Left ventricle myocardium inferior (tissue), 1 donor: ENCODE measurements at places on chromosomes 6 and 20. TPM values are rescaled to one million over a fixed set of nuclear protein-coding genes. Genes with fewer than 3 reads are reported as not detected.

- DNase-seq: no peak
Measured at GRCh38 chr6:22737331-22737730, 168.0 kb downstream of the HDGFL1 start.

Gene SCRT2
- total RNA-seq: not detected

GRCh38 chr6:15260099-15260821, 14.4 kb downstream of the JARID2 start:
- no peak for DNase-seq

GRCh38 chr6:166253281-166253681, 54.9 kb downstream of the PRR18 start:
- DNase-seq: peak; percentile 30

Gene RBM24
- total RNA-seq: 189 TPM

GRCh38 chr6:40794586-40794985, 207.4 kb upstream of the LRFN2 start:
- no peak for DNase-seq

DNA sequence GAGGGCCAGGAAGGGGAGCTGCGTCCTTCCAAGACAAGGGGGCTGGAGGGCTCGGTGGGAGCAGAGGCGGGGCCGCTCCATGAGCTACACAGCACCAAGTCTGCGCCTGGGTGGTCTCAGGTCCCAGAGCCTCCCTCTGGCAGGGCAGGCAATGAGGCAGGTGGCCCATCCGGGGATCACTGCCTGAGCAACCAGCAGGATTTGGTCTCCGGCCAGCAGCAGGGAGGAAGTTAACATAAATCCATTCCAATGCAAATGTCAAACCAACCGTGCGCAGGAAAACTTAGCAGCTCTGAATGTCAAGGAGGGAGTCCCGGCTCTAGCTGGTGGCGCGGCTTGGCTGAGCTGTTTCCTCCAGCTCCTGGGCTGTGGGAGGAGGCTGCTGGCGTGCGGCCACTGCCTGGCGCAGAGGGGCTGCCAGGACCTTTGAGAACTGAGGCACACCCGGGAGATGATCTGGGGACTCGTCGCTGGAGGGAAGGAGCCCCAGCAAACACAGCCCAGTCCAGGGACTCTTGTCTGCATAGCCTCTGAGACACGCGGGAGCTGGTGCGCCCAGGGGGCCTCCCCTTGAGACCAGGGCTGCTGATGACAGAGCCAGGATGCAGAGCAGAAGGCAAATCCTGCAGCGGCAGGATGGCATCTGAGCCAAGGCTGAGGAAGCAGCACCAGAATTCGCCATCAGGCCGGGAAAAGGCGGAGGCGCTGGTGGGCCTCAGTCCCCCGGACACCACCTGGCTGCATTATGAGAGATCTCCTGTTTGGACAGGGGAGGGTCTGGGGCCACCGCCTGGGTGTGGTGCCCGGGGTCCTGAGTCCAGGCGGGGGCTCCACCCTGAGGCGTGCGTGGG, 33.1 kb upstream of the CHRNA4 start:
- DNase-seq: no peak

- DNase-seq: no peak
Measured at GRCh38 chr6:18586133-18586532, 199.0 kb downstream of the RNF144B start.

Gene POU5F1
- 0.69 TPM for total RNA-seq

Gene PRSS16
- 0.49 TPM for total RNA-seq

DNA sequence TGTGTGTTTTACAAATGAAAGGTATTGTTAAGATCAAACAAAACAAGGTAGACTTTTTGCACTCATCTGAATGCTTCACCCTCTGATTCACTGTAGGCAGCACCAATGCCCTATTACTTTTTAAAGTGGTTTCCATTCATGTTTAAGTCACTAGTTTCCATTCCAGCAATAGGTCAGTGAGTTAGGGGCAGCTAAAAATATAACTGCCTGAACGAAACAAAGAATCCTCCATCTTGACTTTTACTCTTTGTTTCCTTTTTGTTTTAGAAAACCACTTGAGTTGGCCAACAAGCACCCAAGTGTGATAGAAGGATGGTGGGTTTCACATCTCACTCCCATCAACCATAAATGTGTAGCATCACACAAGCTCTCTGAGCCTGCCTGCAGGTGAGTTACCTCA, 25.5 kb downstream of the CLIC5 start:
- no peak for DNase-seq

DNA sequence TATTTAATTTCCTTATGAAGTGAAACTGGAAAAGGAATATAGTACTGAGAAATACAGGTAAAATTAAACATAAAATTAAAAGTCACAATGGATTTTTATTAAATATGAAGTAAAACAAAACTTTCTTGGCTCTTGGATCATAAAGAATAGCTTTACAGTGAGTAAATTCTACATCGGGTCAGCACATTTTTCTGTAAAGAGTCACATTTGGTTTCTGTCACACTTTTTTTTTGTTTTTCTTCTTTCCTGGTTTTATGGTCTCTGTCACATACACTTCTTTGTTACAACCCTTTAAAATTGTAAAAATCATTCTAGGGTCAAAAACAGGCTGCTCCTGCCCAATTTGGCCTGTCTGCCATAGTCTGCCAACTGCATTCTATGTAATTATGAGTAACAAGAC, 254.4 kb upstream of the POU3F2 start:
- no peak for DNase-seq

DNA sequence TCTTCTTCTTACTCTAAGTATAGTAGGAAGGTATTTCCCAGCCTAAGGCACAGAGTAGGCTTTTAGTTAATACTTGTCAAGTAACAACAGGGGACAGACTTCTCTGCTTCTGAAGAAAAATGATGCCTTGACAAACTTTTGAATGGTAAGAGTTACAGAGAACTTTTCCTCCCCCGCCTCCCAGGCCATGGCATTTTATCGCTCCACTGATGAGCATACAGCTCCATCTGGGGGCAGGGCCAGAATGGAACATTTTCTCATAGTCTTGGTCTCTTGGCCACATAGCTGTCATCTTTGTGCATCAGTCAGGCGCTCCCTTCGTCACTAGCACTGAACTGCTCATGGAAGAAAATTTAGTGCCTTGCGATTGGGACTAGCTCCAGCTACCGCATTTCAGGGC, 1066.8 kb upstream of the CITED2 start:
- peak; percentile 46 for DNase-seq

DNA sequence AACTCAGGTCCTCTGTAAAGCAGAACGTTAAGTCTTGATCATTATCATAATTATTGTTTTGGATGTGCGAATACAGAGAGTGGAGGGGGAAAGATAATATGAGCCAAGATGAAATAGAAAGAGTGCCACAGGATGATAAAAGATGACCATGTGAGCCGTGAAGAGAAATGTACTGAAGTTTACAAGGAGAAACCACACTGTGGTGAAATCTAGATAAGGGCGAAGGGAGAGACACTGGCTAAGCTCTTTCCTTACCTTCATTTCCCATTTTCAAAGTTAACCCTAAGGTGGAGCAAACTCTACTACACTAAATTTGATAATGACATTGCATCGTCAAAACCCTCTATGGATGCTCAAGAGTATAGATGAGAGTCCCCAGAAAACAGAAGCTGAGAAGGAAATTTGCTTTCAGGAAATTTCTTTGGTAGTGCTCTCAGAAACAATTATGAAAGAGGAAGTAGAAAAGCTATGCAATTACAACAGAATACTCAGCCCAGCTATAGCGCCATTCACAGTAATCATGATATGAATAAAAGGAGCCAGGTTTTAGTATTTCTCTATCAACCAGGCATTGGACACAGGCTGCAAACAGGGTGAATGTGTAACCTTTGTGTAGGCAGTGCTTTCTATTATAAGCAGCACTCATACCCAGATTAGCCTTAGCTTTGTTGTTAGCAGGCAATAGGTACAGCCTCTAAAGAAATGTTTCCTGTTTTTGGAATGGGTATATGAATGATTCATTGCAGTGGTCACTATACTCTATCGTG, 1080.7 kb downstream of the GRIK2 start:
- DNase-seq: no peak

- DNase-seq: no peak
Measured at GRCh38 chr6:30265181-30265580, 52.0 kb upstream of the TRIM26 start.

DNA sequence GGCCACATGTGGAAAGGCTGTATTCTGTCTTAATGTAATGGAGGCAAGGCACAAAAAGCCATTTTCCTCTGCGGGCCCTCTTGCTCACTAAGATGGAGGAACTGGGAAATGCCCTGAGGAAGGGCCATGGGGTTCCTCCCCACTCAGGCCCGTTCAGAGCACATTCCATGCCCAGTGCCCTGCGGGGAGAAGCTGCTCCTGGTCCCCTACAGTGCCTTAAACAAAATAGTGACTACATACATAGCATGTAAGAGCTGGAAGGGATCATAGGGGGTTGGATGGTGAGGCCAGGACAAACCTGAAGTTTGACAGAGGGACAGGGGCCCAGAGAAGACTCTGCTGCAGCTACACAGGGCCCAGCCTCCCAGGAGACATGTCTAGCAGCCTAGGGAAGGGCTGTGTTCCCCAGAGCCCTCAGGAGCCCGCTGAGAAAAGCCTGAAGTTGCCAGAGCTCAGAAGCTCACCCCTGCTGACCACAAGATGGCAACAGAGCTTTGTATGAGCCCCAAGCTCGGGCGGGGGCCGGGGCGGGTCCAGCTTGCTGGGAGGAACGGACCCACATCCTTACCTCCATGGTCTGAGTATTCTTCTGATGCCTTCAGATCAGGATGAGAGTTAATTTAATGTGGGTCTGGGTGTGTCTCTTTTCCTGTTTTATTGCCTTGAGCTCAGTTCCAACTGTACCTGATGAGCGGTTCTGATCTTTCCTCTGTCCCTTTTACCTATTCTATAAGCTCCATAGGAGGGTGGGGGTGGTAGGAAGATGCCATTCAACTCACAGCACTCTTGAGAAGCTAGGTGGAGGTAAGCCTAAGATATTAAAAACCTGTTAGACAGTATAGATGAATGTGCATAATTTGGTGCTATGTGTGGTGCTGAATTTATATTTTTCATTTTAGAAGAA, 242.9 kb downstream of the CDC5L start:
- DNase-seq: peak; percentile 19

Gene HLA-DPA1
- 28.8 TPM for total RNA-seq

- DNase-seq: no peak
Measured at GRCh38 chr20:42982218-42982617, 207.5 kb downstream of the PTPRT start.

DNA sequence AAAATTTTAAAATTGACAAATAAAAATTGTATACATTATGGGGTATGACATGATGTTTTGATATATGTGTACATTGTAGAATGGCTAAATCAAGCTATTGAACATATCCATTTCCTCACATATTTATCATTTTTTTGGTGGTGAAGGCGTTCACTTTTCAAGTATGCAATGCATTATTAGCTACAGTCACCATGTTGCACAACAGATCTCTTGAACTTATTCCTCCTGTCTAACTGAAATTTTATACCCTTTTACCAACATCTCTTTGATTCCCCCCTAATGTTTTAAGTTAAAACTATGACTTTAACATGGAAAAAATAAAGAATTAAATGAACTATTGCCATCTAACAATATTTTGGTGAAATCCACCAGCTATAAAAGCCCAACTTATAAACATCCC, 65.2 kb upstream of the UST start:
- no peak for DNase-seq

DNA sequence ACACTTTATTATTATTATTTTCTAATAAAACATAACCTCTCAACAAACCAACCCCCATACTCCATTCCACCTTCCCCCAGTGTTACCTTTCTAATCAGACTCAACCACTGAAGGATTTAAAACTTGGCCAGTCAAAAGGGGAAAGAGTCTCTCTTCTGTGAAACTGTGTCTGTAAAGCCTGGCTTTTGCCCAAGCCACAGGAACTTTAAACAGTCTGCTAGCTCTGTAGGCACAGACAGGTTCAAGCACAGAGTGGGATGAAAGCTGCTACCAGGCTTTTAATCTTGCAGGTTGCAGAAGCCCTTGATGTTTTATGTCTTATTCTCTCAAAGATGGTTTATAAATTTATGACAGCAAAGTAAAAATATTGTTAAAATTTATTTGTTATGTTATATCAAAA, 585.7 kb downstream of the TENT5A start:
- no peak for DNase-seq

GRCh38 chr6:2693231-2693630, 57.5 kb downstream of the MYLK4 start:
- no peak for DNase-seq

DNA sequence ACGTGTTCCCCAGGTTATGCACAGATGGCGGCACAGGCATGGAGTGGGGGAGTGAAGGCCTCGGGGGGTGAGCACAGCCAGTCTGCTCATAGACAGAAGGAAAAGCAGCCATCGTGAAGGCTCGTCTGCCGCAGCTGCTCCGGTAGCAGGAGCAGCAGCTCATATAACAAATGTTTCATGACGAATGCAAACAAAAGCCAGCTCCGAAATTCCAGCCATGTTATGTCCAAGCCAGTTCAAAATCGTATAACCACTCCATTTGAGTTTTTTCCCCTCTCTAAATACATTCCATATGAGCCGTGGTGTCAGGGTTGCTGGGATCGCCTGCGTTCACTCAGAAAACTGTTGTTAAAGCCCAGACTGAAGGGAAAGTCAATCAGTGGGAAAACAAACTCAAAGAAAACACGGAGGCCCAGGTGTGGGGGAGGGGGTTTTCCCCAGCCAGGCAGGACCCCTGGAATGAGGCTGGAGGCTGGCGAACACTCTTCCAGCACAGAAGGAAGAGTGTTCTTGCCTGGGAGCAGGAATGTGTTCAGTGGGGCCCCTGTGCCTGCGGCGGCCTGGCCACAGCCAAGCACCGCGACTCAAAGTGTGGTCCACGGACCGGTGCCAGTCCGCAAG, 280.4 kb upstream of the TAB2 start:
- DNase-seq: no peak

DNA sequence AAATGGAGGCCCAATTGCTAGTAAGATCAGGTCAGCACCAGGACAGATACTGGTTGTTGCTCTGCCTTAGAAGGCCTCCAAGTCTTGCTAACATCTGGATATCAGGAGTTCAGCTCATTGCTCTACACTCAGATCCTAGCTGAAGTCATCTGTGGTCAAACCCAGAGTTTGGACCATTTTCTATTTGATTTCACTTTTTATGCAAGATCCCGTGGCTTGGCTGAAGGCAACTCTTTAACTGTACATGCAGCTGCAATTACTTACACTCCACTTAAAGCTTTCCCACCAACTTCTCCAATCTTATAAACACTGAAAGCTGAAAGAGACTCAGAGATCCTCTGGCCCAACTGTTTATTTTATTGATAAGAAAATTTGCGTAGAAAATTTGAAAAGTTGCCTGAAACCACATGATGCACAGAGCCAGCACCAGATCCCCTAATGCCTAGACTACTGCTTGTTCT, 2.7 kb downstream of the SLC17A2 start:
- no peak for DNase-seq

GRCh38 chr6:21885532-21886114, 292.1 kb downstream of the SOX4 start:
- DNase-seq: peak; percentile 48

Gene KCNQ5
- total RNA-seq: 0.11 TPM
